ENCODE measurements at places on chromosomes 3 and 15.

DNA sequence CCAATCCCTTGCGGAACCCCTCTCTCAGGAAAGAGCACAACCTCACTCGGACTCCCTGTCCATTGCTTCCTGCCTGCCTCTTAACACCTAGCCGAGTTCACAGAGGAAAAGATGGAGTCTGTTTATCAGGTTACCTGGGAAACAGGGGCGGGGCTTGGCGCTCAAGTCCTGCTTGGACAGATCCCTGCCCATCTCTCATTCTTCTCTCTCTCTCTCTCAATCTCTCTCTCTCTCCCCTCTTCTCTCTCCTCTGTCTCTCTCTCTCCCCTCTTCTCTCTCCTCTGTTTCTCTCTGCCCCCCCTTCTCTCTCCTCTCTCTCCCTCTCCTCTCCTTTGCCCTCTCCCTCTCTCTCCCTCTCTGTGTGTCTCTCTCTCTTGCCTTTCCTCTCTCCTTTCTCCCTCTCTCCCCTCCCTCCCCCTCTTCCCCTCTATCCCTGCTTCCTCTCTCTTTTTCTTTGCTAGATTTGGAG is at the start of gene EFHB:
TSS of gene EFHB (minus strand) at position 120 of the 469 bp plus-strand sequence. CDS start 199 bp downstream, outside the sequence.
- peak; percentile 32 for DNase-seq

- no peak for DNase-seq
Measured at GRCh38 chr15:80911821-80912220, 77.8 kb downstream of the MESD start.

GRCh38 chr3:37491343-37491742 is 317.0 kb upstream of the LRRFIP2 start:
- no peak for DNase-seq

DNA sequence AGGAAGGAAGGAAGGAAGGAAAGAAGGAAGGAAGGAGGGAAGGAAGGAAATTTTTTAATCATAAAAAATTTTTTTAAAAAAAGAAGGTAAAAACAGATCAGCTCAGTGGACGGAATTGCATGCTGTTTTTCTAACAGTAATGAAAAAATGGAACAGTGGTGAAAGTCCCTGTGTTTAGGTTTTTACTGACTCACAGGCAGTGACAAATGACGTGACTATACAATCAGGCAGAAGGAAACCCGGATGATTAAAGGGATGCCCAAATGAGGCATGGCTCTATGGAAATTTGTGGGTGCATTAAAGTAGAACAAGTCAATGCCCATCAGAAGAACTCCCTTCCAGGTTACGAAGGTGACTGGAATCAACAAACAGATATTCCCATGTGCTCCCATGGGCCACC is 135.0 kb downstream of the IMPG2 start:
- DNase-seq, result peak; percentile 65

- DNase-seq, result no peak
Measured at GRCh38 chr15:90090226-90090848, 11.9 kb downstream of the IDH2 start.

DNA sequence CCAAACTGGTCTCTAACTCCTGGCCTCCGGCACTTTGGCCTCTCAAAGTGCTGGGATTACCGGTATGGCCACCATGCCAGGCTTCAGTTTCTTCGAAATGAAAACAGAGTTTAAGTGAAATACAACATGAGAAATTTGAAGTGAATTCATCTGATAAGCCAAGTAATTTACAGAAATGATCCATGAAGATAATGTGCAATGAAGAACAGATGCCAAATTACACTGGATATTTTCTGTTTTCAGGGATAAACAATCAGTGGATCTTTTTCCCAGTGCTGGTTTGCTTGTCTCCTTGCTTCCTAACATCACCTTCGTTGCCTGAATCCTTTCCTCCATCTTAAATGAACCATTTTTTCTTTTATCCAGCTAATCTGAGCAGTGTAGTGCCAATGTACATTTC is 46.2 kb upstream of the SUCLG2 start:
- DNase-seq, result no peak

DNA sequence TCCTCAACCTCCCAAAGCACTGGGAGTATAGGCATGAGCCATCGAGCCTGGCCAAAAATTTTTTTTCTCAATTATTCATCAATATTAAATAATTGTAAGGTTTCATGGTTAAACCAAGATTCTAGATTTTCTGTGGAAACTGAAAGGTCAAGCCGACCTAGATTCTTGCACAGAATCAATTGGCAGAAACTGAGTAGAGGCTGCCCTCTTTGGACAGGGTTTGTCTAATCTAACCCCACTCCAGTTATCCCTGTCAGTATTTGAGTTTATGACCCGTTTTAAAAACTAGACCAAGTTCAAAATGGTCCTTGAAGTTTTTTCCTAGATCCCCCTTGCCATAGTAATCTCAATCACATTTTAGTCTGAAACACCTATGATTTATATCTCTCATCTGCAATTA is 8.6 kb upstream of the ADAM10 start:
- peak; percentile 37 for DNase-seq

DNA sequence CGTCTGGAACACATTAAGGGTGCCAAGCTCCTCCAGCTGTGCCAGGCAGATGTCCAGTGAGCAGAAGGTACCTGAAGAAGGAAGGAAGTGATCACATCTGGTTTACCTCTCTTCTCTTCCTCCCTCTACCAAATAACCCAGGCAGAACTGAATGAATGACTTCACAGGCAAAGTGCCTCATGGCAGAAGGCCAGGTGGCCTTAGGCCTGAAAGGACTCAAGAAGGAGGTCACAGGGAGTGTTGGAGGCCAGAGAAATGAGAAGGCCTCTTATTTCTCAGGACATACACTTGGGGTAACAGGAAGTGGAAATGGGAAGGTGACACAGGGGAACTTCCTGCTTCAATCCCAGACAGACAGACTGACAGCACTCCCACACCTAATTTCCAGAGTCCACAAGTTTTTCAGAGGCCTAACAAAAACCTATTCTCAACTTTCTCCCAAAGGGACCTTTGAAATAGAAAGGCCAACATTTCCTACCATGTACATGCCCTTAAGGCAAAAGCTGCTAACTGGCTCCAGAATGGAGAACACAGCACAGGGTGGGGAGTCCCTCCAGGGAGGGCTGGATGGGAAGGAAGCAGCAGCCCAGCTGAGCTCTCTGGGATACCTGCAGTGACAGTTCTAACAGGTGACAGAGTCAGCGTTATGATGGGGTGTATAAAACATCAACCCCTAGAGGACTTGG is 17.6 kb upstream of the SIN3A start:
- DNase-seq, result no peak

- DNase-seq, result peak; percentile 98
Measured at GRCh38 chr3:127734754-127735473, 62.2 kb downstream of the ABTB1 start.

DNA sequence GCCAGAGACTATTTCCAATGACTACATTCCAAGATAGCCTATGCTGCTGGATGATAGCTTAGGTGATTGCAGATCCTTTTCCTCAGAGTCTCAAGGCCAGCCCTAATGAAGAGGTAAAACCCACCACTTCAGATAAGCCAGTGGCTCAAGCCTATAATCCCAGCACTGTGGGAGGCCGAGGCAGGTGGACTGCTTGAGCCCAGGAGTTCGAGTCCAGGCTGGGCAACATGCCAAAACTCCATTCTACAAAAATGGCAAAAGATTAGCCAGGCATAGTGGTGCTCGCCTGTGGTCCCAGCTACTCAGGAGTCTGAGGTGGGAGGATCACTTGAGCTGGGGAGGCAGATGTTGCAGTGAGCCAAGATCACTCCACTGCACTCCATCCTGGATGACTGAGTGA is 495.3 kb downstream of the ZIC1 start:
- DNase-seq, result no peak

DNA sequence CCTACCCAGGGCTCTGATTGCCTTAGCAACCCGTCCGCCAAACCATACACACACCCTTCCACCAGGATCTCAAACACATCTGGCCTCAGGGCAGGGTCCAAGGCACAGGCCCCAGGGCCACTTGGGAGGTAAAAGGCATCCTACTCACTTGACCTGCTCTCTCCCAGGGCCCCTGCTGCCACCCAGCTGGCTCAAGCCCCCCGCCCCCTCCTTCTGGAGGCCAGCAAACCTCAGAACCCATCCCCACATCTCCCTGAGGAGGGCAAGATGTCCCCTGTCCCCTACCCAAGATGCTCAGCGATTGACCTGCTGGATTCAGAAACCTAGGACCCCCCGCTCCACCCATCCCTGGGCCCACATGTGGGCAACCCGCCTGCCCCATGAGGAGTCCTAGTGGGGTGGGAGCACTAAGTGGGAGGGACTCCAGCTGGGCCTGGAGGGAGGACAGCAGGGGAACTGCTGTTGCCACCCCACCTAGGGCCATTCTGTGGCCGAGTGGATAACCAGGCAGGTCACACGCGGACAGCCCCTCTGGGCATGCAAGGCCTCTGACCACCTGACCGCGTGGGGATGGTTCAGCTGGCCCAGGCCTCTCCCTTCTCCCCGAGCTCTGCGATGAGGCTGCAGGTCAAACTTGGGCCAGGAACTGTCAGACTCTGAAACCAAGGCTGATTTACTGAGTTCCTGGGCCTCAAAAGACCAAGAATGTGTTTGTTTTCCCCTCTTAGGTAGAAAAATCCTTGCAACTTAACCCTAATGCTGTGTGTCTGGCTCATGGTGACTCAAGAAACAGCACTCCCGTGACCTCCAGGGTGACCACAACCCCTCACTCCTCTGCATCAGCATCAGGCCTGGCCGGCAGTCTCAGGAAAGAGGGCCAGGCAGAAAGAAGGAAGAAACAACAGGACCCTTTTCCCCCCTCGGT is 4.2 kb downstream of the MFGE8 start:
- peak; percentile 22 for DNase-seq

DNA sequence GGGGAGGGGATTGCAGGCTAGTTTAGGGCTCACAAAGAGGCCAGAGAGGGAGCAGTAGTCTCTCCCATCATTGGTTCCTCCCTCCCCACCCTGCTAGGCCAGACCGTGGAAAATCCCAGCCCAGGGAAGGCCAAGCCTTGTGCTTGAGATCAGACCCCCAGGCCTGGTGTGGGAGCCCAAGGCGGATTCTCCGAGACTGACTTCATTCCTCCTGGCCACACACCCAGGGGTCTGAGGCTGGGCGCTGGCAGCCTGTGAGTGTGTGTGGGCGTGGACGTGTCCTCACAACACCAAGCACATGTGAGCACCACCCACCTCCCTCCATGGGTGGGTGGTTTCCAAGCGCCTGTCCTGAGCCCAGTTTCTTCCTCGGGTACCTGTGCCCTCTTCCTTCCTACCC is 4.1 kb downstream of the LOXL1 start:
- DNase-seq, result peak; percentile 71

- DNase-seq, result no peak
Measured at GRCh38 chr3:160390565-160391138, 8.4 kb downstream of the IFT80 start.

- peak; percentile 84 for DNase-seq
Measured at GRCh38 chr3:186746008-186746407, 28.8 kb downstream of the KNG1 start.

GRCh38 chr3:177306252-177306651 is 109.0 kb upstream of the TBL1XR1 start:
- peak; percentile 23 for DNase-seq

- DNase-seq, result peak; percentile 16
Measured at GRCh38 chr3:188124184-188124583, 29.8 kb upstream of the LPP start.

DNA sequence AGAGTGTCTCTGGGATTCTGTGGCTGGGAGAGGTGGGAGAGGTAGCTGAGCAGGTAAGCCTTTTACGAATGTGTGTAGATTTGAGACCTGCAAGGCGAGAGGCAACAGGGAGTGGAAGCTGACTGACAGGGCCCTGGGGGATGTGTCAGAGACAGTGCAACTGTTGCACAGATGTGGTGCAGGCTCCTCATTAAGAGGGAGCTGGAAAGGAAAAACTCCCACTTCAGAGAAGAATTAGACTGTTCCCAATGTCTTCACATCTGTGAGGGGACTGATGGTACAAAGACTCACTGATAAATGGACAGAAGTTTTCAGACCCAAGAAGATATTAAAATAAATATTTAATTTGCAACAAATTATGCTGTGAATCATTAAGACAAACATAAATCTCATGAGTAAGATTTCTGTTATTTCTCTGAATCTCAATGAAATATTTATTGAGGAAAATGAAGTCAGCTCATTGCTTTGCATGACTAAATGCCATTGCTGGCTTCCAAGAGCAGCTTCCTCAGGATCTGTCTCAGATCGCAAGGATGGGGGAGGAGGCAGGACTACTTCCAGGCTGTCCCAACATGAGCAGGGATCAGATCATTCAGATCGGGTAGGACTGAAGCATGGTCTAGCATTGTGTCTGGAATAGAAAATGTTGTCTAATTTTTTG is 127.3 kb upstream of the ROPN1 start:
- DNase-seq, result peak; percentile 88

DNA sequence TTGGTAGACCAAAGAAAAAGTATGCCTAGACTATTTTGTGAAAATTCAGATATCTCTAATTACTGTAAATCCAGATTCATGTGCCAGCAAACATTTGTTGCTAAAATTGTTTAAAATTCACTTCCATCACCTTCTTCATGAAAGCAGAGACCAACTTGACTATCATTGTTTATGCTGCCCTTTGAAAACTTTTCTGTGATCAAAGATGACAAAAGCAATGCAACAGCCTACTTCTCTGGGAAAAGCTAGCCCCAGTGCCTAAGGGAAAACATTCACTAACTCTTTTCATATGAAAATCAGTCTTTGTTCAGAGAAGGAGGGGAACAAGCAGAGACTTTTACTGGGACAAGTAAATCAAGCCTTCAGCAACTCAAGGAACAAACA is 178.0 kb upstream of the P2RY1 start:
- no peak for DNase-seq

GRCh38 chr3:154977666-154978065 is 102.5 kb upstream of the MME start:
- no peak for DNase-seq

DNA sequence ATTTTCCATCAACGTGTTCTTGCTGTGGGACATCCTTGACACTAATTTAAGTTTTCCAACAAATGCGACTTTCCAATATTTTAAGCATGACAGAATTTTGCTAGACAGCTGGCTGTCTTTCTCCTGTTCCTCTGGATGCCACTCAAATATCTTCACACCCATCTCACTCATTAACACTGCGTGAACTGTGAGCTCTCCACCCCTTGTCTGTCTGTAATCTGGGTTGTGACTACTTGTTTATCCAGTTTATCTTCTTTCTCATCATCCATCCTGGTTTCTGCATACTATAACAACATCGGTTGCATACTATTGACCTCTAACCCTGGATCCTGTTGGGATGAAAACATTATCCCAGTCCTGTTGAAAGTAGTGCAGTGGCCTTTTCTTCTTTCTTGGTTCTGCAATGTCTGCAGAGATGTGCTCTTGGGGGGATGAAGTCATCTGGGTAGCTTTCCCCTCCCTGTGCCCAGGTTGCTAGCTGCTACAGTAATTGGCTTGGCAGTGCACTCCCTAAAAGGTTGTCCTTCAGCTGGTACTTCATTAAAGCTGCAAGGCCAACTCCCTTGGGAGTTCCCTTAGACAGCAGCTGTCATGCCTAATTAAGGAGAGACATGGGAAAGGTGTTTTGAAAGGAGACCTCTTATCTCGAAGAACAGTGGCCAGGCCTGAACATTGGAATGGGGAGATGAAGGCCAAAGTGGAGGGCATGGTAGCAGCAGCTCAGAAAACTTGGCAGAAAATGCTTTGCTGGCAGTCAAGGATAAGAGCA is 24.7 kb downstream of the KAT2B start:
- no peak for DNase-seq

Data from ELR (cell line).